ENCODE measurements at places on chromosomes 1 and 21. TPM values are rescaled to one million over a fixed set of nuclear protein-coding genes. Genes with fewer than 3 reads are reported as not detected.
A peak's percentile ranks its signal among the peaks of the same experiment; 100 is the strongest.

- no peak for DNase-seq
These were observed 49.7 kb upstream of the TSNAX start for GRCh38 chr1:231478811-231479210.

DNA sequence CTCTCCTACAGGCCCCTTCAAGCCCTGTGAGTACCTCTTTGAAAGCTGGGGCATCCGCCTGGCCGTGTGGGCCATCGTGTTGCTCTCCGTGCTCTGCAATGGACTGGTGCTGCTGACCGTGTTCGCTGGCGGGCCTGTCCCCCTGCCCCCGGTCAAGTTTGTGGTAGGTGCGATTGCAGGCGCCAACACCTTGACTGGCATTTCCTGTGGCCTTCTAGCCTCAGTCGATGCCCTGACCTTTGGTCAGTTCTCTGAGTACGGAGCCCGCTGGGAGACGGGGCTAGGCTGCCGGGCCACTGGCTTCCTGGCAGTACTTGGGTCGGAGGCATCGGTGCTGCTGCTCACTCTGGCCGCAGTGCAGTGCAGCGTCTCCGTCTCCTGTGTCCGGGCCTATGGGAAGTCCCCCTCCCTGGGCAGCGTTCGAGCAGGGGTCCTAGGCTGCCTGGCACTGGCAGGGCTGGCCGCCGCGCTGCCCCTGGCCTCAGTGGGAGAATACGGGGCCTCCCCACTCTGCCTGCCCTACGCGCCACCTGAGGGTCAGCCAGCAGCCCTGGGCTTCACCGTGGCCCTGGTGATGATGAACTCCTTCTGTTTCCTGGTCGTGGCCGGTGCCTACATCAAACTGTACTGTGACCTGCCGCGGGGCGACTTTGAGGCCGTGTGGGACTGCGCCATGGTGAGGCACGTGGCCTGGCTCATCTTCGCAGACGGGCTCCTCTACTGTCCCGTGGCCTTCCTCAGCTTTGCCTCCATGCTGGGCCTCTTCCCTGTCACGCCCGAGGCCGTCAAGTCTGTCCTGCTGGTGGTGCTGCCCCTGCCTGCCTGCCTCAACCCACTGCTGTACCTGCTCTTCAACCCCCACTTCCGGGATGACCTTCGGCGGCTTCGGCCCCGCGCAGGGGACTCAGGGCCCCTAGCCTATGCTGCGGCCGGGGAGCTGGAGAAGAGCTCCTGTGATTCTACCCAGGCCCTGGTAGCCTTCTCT is 23.5 kb downstream of the UBE2T start:
- no peak for DNase-seq

DNA sequence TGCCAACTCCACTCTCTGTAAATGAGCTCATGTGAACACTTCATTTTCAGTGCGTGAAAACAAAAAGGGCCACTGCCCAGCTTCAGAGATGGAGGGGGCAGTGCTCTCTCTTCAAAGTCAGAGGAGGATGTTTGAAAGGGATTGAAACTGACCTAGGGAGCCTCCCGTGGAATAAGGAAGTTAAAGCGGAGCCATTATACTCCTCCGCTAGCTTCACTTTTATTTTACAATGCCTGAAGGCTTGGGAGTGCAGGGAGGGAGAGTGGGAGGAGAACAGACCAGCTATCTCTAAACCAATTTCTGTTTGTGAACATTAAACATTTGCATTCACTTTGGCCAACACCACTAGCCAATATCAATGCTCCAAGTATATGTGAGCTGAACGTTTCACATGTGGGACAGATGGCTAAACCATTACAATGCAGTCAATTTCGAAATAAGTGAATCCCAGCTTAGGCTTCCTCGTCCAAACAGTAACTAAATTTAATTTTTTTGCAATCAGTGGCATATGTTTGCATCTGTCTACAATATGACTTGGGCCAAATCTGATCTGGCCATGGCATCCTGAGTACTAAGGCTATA is 126.9 kb downstream of the ESRRG start:
- DNase-seq, result no peak

DNA sequence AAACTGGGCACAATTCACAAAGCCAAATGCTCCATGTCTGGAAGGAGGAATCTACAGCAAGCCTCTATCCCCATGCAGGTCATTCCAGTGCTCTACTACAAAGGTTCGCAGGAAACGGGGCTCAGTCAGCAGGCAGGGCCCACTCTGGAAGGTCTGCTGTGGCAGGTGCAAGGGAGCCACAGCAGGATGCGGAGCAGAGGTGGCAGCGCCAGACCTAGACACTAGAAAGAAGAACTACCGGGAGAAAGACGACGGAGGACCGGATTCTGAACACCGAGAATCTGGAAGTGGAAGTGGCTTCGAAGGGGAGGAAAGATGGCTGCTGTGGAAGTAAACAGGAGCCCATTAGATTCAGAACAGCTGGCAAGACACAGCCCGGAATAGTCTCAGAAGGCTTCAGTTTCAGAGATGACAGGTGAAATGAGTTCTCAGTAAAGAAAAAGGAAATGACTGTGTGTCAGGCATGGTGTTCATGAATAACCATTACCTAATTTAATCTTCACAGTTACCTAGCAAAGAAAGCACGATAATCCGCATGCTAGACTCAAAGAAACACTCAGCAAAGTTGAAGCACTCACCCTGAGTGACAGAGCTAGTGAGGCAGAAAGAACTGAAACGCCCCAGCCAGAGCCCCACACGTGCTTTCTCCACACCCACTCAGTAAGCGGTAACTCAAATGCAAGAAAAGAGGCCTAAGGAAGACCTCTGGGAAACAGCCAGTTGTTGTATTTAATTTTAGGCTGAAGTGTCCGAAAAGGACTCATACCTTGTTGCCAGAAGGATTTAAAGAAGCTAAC is 21.4 kb downstream of the SETD4 start:
- DNase-seq, result no peak

DNA sequence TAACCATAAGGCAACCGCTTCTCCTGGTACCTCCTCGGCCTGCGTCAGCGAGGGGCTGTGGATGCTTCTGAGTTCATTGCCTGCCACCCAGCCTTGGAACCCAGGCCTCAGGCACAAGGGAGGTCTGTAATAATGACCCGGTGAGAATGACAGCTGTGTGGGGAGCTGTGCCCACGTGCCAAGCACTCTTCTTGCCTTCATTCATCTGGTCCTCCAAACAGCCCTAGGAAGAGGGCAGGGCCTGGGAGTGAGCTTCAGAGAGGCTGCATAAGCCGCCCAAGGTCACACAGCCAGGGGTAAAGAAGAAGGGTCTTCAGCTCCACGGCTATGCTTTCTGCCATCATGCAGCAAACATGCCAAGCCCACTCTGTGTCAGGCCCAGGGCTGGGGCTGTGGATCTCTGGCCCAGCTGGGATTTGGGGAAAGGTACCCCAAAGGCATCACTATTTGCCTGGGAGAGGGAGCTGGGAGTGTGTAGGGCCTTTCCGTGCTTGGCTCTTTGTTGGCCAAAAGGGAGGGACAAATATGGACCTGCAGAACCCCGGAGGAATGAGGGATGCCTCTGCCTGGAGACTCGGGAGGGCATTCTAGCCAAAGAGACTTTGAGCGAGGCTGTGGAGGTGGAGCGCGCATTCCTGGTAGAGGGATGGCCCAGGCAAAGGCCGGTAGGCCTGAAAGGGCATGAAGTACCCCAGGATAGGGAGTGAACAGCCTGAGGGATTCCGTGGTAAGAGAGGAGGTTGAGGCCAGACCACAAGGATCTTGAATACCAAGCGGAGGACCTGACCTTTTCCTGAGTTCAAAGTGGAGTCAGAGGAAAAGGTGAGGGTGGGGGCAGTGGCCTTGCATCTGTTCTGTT is 10.1 kb upstream of the EDN2 start:
- no peak for DNase-seq

BMP8A gene
- 0.44 TPM for total RNA-seq

- DNase-seq, result no peak
These were observed at the start of gene S100A9 for GRCh38 chr1:153357853-153358690. S100A9 (plus strand) TSS chr1:153357854; CDS start chr1:153358284, 430 bp downstream.

DNA sequence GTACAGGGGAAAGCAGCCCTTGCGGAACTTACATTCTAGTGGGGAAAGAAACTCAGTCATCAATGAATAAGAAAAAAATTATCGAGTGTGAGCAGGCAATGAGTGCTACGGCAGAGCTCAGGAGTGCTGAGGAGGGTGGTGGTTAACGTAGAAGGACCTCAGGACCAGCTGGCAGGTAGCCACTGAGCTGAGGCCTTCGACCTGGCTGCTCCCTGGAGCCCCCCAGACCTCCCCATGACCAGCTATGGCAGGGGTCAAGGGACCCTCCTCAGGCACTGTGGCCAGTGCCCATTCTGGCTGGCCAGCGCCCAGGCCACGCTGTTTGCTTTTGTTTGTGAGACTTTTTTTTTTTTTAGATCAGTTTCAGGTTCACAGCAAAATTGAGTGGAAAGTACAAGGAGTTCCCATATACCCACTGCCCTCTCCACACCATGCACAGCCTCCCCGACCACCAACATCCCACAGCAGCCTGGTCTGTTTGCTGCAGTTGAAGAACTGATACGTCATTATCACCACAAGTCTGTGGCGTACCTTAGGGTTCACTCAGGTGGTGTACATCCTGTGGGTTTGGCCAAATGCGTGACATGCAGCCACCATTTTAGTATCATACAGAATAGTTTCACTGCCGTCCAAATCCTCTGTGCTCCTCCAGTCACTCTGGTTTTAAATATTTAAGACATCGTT is 11.8 kb upstream of the TTC22 start:
- no peak for DNase-seq

DNA sequence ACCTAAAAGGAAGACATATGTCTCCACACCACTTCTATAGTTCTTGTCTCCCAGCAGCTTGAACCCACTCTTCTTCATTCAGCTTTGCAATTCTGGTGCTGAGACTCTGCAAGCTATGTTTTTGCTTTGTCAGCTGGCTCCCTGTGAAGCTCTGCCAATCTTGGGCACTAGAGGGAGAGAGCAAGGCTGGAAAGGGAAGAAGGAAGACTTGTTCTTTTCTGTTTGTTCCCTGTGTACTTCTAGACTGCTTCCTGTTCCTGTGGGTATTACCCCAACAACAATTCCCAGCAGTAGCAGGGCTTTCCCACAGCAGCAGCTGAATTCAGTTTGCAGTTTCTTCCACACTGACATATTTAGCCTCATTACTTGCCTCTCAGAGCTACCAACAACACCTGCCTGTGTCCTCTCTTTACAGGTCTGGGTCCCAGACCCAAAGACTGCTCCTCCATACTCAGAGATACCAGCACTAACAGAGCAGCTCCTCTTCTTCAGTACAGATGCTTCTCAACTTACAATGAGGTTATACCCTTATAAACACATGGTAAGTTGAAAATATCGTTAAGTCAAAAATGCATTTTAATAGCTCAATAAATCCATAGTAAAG is 275.2 kb upstream of the NEGR1 start:
- no peak for DNase-seq

- DNase-seq, result no peak
These were observed 164.7 kb downstream of the NRIP1 start for GRCh38 chr21:14900058-14900457.

DNA sequence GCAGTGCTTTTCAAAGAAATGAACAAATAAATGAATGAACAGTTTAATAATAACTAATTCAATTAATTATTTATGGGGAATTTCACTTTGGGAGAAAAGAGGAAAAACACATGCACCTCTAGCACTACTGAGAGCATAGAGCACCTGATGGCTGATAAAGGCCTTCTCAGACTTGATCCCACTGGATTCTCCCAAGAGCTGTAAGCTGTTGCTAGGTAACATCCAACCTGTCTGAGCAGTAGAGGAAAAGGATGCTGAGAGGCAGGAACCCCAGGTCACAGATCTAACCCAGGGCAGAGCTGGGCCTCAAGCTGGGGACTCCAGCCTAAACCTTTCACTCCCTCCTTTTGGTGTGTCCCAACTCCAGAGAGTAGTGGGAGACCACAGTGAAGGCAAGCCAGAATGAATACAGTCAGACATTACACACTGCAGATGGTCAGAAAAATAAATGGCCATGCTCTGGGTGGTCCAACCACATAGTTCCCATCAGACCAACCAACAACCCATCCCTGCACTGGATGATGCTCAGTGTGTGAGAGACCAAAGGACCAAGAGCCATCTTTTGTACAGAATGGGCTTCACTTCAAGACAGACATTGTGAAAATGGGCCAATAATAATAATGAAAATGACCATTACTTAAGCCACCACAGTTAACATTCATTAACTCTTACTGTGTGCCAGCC is 15.4 kb downstream of the TRABD2B start:
- no peak for DNase-seq

SYT14 gene
- total RNA-seq, result under 0.01 TPM

- DNase-seq, result no peak
These were observed 213.4 kb upstream of the PTBP2 start for GRCh38 chr1:96508233-96508632.

B3GALT2 gene
- total RNA-seq, result 3.7 TPM

DNA sequence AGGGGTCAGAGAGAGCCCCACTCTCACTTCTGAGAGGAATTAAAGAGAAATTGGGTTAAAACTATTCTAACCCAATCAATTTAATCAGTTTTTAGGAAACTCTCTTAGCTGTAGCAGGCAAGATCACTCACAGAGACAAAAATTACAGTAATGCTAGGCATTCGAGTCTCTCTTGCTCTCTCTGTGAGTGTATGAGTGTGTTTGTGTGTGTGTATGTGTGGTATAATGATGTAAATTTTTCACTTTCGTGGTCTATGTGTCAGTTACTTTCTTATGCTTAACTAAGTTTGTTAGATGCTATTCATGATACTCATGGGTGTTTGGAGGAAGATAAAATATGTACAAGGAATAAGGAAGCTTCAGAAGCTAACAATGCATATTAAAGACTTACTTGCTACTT is 131.3 kb downstream of the FASLG start:
- no peak for DNase-seq

DNA sequence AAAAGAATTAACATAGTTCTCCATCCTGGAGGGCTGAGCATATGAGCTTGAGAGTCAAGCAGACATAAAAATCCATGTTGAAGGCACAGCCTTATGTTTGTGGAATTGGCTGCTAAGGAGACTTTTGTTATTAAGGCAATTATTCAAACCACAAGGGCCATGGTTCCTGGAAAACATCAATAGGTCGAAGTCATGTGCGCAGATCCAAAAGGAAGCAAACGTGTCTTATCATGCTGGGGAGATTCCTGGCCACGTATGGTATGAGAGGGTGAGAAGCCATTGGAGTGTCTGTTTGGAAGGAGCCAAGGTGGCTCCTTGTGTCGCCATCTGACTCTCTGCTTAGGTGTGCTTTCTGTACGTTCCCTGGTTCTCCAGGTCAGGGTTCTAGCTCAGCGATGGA is 61.8 kb upstream of the COA6 start:
- DNase-seq, result no peak

- no peak for DNase-seq
These were observed 81.7 kb upstream of the ADAM30 start for GRCh38 chr1:119978018-119978505.

- peak; percentile 26 for DNase-seq
These were observed 126.6 kb upstream of the IFFO2 start for GRCh38 chr1:19083081-19083480.

CRP gene
- total RNA-seq, result not detected

DNA sequence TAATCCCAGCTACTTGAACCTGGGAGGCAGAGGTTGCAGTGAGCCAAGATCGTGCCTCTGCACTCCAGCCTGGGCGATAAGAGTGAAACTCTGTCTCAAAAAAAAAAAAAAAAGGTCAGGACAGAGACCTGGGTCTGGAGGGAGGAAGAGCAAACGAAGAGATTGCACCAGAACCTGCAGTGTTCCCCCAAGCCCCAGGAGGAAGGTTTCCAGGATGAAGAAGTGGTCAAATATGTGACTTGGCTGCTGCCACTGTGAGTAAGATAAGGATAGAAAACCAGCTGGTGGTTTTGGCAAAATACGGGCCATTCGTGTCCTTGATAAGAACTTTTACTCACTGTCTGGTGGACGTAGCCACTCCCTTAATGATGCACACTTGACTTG is 42.2 kb downstream of the CLDN14 start:
- DNase-seq, result no peak

GRCh38 chr1:79604490-79605198 is 598.1 kb upstream of the ADGRL4 start:
- DNase-seq, result no peak

- DNase-seq, result no peak
These were observed 36.0 kb upstream of the SLC35F3 start for GRCh38 chr1:233868461-233868860.
